ENCODE measurements at places on chromosomes 16 and 17.

- DNase-seq, result no peak
Observed at GRCh38 chr17:56389356-56389755, 204.1 kb upstream of the NOG start.

DNA sequence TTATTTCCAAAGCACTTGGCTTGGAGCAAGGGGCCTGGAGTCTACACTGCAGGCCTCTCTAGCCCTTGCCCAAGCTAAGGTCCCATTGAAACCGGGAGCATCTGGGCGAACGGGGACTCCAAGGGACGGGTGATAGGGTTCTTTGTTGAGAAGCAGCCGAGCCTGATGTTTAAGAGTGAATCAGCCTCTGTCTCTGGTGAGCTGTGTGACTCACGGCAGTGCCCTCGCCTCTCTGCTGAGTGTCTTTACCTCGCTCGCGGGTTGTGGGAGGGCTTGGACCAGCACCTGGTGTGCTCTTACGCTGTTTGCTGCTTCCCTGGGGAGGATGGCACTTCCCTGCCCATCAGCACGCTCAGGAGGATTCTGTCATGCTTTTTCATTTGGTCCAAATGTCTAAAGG lies 1.3 kb downstream of the HGS start:
- DNase-seq, result peak; percentile 46

- DNase-seq, result no peak
Observed at GRCh38 chr17:47177261-47177660, 11.8 kb downstream of the CDC27 start.

- no peak for DNase-seq
Observed at GRCh38 chr17:49871211-49871610, 23.3 kb upstream of the TAC4 start.

DNA sequence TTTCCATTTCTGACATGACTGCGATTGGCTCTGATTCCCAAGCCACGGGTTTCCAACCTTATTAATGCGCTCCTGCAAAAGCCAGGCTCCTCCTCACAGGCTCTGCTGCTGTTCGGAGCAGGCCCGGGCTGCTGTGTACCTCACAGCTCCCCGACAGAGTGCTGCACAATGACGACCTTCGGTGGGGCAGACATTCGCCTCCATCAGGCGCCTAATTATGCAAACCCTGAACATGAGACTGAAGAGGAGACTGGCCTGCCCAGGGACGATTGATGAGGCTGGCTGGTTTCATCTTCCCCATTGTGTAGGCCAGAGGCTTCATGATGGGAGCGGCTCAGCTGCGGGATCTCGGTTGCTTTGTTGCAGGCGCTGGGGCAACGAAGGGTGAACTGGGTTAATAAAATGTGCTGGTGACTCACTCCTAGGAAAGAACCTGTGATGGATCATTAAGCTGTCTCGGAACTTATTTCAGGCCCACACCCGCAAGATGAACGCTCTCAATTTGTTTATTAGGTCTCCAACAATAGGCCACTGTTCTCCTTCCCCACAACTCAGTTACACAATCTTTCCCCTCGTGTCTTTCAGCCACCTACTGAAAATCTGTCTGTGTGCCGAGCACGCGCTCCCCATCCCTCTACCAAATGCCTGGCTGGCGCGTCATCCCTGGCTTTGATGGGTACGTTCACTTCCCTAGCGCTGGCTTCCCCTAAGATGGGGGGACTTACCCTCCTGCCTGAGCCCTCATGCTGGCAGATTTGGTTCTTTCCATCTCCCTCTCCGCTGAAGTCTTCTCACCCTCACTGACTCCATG lies 27.2 kb upstream of the TOB1 start:
- no peak for DNase-seq
